ENCODE measurements at places on chromosomes 6 and 20.

DNA sequence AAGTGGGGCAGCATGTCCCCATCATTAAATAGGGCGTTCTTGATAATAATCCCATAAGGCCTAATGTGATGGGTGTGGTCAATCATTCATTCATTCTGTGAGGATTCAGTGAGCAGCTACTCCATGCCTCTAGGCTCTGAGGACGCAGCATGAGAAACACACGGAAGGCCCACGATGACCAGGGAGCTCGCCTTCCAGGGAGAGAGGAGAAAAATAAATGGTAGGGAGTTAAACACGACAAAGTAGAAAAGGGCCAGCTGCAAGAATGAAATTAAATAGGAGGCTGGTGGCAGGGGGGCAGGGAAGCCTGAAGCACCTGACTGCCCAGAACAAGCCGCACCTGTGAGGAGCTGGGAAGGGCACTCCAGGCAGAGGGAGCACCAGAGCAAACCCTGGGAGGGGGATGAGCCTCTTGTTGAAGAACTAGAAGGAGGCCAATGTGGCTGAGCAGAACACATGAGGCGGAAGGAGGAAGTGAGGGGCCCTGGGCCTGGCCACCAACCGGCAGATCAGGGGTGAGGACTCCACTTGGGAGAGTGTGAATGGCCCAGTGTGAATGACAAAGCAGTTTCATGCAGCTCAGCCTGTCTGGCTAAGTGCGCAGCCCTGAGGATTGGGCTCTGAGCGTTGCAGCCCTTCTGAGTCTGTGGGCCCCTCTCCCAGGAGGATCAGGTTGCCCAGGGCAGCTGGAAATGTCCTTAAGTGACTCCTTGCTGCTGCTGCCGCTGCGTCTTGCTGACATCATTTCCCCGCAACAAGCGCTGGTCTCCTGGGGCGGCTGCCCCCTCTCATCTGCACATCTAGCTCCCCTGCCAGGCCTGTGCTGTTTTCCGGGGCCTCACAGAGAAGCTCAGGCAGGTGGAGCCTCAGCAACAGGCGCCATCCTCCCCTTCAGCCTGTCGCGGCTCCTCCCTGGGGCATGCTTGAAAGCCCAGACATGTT, 99.9 kb downstream of the CDH26 start:
- peak; percentile 75 for DNase-seq

GRCh38 chr6:44558832-44559251, 171.3 kb downstream of the CDC5L start:
- DNase-seq: no peak

DNA sequence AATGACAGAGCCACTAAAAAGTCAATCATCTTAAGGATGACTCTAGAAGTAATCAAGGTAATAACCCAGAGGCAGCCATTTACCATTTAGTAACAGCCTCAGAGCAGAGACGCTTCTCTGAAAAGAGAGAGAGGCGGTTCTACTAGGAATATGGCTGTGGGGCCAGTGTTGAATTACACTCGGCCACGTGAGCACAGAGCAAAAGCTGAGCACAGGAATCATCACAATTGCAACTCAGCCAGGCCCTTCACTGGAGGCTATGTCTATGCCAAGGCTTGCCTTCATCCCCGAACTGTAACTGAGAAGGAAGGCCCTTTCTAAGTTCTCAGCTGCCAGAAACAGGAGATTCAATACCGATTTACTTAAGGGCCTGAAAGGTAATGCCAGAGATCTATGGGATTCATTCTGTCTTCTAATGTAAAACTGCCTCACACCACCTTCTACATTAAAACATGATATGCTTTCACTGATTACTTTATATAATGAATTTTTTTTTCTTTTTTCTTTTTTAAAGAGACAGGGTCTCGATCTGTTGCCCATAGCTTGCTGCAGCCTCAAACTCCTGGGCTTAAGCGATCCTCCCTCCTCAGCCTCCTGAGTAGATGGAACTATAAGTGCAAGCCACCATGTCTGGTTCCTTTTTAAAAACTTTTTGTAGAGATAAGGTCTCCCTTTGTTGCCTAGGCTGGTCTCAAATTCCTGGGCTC, 67.6 kb downstream of the NUDT3 start:
- no peak for DNase-seq

- no peak for DNase-seq
These were observed 1.7 kb downstream of the UBE2V1 start for GRCh38 chr20:50111120-50111828.

DNA sequence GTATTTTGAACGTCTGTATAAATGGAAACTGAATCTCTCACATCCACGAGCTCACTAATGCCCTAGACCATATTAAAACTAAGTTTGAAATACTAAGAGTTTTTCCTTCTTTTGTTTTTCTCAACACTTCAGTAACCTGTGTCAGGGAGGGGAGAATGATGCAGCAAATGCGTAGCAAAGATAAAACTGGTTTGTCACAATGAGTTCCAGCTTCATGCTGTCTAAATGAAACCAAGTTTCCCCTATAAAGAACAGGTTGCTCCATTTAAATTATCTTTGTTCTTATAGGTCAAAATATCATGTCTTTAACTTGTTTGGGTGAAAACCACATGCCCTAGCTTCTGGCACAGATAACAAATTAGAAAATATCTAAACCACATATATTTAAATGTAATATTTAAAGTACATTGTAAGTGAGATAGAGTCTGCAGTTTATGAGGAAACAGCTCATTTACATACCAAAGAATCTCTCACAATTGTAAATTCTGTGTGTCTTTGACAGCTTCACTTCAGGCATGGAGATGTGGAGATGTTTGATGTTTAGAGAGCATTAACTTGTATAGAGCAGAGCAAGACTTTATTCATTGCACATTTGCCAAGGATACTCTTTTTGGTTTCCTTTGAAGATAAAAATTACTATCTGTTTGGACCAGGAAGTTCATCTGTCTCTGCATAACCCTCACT, 7.3 kb downstream of the TRDN start:
- DNase-seq: no peak

DNA sequence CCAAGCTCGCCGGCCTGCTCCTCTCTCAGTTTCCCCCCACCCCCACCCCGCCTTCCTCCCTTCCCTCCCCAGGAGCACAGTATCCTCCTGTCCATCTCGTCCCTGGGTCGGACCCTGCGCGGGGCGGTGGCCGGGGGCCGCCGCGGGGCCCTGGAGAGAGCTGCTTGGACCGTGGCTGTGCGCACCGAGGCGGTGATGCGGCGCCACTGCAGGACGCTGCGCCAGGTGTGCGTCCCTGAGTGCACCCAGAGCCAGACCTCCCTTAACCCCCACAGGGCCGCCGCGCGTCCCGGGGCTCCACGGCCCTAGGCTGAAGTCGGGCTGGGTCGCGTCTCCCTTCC, 2.2 kb downstream of the C20orf204 start:
- no peak for DNase-seq

DNA sequence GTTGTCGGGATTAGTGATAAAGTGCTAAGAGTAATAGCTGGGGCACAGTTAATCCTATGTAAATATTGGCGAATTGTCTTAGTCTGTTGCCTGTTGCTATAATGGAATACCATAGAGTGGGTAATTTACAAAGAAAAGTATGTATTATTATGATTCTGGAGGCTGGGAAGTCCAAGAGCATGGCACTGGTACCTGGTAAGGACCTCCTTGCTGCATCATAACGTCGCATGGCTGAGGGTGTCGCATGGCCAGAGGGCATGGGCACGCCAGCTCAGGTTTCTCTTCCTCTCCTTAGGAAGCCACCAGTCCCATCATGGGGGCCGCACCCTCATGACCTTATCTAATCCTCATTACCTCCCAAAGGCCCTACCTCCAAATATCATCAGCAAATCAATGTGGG, 29.7 kb downstream of the IRF4 start:
- DNase-seq: no peak

DNA sequence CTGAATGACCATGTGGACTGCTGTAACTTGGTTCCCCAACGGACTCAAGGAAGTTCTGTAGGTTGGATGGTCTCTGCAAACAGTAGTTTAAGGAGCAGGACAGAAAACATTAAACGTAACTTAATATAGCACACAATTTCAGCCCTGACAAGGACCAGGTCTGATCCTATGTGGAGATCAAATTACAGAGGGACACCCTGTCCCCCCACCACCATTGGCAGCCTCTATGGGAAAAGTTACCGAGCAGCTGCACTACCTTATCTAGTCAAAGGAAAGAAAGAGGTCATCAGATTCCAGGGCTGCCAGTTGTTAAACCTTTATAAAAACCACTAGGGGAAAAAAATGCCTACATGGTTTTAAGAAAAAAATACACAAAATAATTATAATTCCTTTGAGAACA, 191.5 kb upstream of the RSPO3 start:
- no peak for DNase-seq

DNA sequence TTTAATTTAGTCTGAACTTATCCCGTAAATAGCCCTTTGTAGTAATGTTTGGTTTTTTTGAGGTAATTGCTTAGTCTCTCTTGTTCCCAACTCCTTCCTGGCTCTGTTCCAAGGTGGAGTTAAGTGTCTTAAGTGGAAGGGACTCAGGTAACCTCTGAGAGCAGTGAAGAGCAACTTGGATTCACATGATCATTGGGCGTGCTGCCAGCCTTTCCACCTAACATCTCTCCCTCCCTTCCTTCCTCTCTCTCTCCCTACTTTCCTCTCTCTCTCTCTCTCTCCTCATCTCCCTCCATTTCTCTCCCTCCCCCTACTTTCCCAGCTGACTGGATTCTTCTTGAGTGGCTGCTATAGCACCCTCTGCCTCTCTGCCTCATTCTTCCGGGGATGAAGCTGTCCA, 232.9 kb upstream of the SASH1 start:
- no peak for DNase-seq

DNA sequence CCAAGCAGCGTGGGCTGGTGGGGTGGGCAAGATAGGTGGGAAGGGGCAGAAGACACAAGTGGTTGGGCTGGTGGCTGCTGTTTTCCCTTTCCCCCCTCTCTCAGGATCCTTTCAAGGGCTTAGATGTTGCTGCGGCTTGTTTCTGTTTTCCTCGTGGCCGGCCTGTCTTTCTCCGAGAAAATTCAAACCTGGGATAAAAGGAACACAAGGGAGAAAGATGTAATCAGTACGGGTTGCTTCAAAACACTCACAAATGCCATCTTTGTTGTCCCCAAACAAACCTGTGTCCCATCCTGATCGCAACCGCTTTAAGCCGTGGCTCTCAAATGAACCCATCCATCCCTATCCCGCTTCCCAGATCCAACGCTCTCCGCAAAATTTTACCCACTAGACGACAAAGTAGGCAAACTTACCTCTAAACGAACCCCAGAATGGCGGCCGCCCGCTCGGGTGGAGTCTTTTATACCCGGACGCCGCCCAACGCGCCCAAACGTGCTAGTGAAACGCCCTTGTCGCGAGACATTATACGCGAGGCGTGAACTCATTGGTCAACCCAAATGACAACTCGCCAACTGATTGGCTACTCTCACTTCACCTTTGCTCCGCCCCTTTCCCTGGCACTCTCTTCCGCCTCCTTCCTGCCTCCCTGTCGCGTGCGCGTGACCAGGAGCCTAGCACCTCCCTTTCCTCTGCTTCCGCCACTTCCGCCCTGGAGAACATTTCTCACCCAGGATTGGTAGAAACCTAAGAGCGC, at the start of gene PPP1R10:
Gene PPP1R10 (minus strand): TSS at position 433 of the 754 bp plus-strand sequence. CDS start 7,299 bp downstream, outside the sequence.
- DNase-seq: peak; percentile 100

DNA sequence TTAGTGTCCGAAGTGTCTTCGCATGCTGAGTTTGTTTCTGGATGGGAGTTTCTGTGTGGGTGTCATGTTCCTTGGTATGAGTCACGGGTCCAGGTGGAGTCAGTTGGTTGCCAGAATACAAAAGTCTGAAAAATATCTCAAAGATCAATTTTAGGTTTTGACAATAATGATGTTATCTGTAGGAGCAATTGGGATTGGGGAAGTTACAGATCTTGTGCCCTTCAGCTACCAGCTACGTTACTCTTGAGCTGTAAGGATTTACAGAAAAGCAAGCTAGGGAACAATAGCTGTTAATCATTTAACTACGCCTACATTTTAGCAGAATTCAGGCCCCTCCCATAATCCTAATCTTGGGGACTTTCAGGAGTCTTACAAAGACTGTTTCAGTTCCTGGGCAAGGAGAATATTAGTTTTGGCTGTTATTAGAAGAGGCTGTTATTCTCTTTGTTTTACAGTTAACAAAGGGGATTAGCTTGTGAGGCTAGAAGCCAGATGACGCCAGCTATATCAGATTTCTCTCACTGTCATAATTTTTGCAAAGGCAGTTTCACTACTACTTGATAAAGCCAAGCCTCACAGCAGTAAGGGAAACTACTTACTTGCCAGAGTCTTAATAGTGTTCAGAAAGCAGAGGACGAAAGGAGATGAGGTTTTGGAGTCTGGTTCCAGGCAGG, 15.4 kb upstream of the SLC22A16 start:
- DNase-seq: no peak

DNA sequence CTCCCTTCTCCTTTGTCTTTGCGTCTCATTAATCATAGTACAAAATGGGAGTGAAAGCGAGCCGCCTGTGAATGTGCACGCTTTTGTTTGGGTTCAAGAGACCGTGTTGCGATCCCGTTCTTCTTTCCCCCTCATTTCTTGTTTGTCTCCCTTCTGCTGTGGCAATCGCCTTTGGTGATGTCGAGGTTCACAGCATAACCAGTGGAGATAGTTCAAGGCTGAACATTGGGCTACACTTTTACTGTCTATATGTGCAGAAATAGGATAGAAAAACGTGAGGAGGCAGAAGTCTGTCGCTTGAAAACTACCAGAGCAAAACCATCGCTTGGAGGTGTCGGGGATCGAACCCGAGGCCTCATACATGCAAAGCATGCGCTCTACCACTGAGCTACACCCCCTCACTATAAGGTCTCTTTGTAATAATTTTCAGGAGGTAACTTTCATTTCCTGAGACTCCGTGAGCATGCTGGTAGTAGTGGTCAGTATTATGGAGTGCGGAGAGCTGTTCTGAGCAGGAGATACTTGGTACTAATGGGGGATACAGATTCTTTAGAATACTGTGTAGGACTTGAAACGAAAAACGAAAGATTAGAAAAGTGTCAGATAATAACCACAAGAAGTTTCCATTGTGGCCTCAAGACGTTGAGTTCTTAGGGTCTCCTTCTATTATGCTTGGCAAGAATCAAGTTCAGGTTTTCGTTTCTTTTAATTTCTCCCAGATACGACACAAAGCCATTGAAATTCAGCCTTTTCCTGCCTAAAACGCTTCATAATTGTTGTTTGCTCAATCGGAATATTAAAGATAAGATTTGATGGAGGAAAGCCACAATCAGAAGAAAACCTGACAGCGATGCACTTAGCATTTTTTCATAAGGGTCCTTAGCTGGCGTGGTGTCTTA, 106.6 kb downstream of the TRIM27 start:
- peak; percentile 76 for DNase-seq

DNA sequence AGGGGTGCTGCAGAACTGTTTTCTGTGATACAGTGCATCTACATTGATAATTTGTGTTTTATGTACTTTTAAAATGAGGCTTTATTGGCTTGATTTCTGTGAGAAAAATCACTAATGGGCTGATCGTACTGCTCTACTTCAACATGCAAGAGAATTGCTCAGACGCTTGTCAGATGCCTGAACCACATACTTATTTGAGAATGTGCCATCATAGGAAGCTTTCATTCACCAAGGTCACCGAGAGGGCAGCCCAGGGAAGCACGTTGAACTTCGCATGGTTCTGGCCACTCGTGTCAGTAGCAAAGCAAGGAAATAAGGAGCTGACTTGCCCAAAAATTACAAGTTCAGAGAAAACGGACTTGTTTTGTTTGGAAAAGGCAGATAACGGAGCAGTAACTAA, 168.5 kb upstream of the AKAP12 start:
- DNase-seq: no peak

All from CMK (cell line).